ENCODE measurements at places on chromosomes 16 and 17.

DNA sequence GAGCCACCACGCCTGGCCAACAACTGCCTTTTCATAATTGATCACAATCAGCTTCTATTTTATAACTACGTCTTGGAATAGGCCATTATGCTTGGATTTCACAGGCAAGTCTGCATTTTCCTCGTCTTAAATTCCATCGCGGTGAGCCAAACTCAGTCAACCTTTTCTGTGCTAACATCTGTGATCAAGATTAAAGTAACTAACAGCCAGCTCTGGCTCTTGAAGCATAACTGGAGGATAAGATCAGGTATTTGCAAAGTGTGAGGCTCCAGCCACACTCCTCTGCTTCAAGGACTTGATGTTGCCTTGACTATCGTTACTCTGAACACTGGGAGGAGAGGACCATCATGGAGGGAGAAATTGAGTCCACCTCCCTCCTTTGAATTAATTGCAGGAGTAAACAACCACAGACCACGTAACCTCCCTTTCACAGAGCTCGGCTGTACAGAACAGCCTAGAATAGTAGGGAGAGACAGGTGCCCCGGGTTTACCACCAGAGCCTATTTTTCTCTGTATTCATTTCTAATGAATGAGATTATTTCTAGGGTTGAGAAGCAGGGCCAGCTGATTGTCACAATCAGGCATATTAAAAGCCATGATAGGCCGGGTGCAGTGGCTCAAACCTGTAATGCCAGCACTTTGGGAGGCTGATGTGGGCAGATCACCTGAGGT, 143.0 kb downstream of the XYLT1 start:
- DNase-seq: no peak

GRCh38 chr16:82331397-82331796, 161.4 kb upstream of the MPHOSPH6 start:
- no peak for DNase-seq

DNA sequence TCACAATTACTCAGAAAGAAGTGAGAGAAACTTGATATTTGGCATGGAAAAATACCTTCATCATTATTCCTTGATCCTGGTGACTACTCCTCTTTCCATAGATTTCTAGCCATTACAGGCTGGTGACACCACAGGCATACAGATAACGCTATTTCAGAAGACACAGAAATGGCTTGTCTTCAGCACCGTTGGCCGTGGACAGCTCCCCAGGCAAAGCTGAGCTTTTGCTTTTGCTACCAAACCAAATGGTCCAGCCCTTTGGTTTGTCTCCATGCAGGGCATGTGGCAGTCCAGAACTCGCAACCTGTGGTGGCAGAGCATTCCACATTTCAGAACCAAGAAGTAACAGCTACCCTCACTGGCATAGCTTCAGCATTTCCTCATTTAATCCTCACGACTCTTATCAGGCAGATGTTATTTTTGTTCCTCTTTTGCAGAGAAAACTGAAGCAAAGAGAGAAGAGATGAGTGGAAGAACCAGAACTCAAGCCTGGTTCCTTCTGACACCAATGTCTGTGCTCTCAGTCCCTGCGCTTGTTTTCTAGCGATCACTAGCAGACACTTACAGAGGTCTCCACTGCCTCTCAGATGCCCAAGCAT, 55.5 kb downstream of the HS3ST4 start:
- DNase-seq: no peak

GRCh38 chr17:14737984-14738651, 437.2 kb downstream of the HS3ST3B1 start:
- DNase-seq: no peak

DNA sequence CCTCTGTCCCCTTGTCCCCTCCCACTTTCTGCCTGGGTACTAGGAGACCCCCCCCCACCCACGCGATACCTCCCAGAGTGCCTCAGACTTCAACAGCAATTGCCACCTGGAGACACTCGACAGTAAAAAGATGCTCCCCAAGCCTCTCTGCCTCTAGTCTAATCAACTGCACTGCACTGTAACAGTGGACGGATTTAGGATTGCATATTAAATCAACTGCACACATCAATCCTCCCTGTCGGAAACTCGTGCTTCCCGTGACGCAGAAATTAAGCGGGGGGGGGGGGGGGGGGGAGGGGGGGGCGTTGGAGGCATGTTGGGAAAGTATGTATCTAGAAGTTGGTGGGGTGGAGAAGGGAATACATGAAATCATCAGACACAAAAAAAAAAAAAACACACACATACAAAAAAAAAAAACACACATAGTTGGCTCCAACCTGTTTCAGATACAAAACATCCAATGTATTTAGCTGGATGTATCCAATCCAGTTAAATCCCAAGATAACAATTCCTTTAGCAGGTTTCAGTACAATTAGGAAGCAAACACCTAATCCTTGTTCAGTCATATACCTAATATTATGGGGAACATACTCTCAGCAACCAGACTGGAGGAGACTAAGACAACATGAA, 29.7 kb downstream of the FAM222B start:
- peak; percentile 87 for DNase-seq

- peak; percentile 45 for DNase-seq
These were observed 1.7 kb downstream of the ZNF267 start for GRCh38 chr16:31875112-31875803.

GRCh38 chr16:81581107-81581506, 136.5 kb downstream of the CMIP start:
- DNase-seq: no peak

DNA sequence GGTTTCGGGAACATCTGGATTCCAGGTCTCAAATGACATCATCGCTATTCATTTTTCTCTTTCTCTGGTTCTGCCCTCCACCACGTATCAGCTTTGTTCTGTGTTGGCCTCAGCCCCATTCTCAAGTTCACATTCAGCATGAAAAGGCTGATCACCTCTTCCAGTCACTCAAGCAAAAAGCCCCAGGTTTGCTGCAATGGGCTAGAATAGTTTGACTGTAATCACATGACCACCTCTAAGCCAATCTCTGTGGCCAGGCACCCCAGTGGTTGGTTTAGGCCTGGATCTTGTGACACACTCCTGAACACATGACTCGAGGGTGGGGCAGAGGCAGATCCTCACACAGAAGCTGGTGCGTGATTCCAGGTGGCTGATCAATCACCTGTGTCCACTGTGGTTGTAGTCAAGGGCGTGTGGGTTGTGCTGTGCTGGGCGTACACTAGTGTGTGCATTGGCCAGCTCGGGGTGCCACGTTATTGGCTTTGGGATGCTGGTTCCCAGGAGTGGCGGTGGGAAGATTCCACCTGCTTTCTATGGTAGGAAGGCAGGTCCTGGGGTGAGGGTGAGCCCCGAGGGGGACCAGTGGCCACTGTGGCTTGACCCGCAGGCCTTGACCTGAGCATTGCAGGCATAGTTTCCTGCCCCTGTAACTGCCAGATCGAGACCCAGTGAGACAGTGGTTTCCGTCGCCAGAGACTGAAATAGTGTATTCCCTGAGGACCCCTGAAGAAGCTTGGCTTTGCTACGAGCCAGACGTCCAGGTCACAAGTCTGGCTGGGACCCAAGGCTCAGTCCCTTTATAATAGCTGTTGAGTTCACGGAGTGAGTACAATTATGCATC, 12.0 kb downstream of the EEF2K start:
- no peak for DNase-seq

GRCh38 chr17:82338858-82339633, 5.5 kb upstream of the SECTM1 start:
- no peak for DNase-seq

DNA sequence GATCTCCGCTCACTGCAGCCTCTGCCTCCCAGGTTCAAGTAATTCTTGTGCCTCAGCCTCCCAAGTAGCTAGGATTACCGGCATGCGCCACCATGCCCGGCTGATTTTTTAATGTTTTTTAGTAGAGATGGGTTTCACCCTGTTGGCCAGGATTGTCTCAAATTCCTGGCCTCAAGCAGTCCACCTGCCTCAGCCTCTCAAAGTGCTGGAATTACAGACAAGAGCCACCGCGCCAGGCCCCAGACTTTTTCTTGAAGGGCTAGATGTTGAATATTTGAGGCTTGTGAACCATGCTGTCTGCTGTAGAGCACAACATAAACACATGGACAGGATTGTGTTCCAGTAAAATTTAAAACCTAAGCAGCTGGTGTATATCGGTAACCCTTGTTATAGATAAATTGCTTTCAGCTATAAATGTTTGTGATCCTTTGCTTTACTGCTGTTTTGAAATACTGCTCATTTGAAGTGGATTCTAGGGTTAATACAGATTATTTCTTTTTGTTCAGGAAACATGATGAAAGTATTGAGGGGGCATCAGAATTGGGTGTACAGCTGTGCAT, 12.4 kb downstream of the WSB1 start:
- no peak for DNase-seq

DNA sequence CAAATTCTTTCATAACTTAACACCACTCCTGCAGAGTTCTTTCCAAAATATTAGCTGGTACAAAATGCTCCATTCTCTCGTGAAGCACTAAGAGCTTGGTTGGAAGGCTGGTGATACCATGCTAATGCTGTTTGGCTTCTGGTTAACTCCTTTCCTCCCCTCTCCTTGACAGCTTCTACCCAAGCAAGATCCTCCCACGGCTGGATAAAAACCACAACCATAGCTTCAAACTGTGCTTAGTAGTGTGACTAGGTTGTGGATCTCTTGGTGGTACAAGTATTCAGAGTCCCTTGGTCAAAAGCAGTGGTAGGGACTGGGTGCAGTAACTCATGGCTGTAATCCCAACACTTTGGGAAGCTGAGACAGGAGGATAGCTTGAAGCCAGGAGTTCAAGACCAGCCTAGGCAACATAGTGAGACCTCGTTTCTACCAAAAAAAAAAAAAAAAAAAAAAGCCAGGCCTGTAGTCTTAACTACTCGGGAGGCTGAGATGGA, 2.3 kb downstream of the PHAF1 start:
- DNase-seq: no peak

GRCh38 chr16:84794626-84795025, 25.2 kb upstream of the CRISPLD2 start:
- DNase-seq: no peak

GRCh38 chr17:19753051-19753509, 5.0 kb upstream of the ALDH3A1 start:
- DNase-seq: no peak

GRCh38 chr17:70739065-70739464, 569.7 kb downstream of the KCNJ2 start:
- no peak for DNase-seq

DNA sequence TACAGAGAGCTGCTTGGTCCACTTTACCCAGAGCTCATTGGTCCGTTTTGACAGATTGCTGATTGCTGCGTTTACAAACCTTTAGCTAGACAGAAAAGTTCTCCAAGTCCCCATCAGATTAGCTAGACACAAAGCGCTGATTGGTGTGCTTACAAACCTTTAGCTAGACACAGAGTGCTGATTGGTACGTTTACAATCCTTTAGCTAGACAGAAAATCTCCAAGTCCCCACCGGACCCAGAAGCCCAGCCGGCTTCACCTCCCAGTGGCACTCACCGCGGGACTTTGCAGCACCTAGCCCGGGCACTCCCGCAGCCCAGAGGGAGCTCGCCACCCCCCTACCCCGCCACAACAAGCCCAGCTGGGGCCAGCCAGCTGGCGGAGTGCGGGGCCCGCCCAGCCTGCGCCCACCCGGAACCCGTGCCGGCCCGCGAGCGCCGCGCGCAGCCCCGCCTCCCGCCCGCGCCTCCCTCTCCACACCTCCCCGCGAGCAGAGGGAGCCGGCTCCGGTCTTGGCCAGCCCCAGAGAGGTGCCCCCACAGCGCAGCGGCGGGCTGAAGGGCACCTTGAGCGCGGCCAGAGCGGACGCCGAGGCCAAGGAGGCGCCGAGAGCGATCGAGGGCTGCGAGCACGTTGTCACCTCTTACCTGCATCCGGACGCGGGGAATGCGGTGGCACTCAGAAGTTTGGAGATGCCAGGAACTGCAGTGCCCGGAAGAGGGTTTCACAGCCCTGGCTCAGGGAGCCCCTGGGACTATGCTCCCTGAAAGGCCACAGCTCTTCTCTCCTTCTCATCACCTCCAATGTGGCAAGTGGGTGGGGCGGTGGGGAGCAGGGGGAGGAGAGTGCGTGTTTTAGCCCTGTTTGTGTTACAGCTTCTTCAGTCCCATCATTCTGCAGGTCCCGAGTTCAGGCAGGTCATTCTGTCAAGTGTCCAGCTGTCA, 1504.5 kb downstream of the CDH11 start:
- DNase-seq: no peak

DNA sequence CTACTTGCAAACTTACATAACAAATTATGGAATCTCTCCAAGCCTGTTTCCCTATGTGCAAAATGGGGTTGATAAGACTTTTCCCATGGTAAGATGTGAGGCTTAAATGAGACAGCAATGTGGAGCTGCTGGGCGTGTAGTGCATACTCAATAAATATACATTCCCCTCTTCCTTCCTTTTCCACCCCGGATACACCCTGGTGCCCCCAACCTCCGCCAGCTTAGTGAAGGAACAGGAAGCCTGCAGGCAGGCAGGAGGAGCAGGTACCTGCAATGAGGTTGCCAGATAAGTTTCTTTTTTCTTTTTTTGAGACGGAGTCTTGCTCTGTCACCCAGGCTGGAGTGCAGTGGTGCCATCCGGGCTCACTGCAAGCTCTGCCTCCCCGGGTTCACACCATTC, 14.9 kb downstream of the C17orf50 start:
- no peak for DNase-seq

DNA sequence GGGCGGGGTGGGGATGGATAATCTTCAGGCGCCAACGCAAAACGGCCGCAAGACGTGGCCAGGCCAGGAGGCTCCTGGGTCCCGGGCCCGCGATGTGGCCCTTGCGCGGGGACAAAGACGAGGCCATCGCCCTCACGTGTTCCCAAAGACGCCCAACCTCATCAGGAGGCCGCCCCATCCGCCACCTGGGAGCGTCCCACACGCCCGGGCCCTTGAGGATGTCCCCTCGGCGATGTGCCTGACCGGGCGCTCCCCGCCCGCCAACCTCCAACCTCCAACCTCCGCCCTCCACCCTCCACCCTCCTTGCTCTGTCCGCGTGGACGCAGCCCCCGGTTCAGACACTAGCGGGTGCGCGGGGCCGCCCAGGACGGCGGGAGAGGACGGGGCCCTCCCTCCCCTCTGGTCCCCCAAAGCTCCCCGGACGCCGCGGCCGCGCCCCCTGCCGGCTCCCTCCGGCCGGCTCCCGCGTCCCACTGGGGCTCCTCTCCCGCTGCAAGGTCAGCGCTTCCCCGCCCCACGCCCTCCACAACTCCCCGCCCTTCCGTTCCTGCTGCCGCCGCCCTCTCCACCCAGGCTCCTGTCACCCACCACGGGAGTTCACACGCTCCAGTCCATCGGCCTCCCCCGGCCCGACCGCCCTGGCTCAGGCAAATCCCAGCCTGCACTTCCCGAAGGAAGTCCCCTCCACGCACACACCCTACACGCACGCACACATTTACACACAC, 250.8 kb upstream of the RPL38 start:
- DNase-seq: peak; percentile 51

- DNase-seq: no peak
These were observed 943.8 kb upstream of the SOX9 start for GRCh38 chr17:71176928-71177443.

- DNase-seq: no peak
These were observed 178.1 kb upstream of the CCL2 start for GRCh38 chr17:34076743-34077631.

- no peak for DNase-seq
These were observed 77.8 kb downstream of the RTN4RL1 start for GRCh38 chr17:1947229-1947742.
